Non-pigmented ciliary epithelial cell (primary cell): ENCODE measurements at places on chromosomes 11 and 22.

GRCh38 chr11:13134886-13135285 is 125.8 kb downstream of the RASSF10 start:
- no peak for DNase-seq

GRCh38 chr11:63920939-63921417 is 4.0 kb upstream of the RCOR2 start:
- no peak for DNase-seq

DNA sequence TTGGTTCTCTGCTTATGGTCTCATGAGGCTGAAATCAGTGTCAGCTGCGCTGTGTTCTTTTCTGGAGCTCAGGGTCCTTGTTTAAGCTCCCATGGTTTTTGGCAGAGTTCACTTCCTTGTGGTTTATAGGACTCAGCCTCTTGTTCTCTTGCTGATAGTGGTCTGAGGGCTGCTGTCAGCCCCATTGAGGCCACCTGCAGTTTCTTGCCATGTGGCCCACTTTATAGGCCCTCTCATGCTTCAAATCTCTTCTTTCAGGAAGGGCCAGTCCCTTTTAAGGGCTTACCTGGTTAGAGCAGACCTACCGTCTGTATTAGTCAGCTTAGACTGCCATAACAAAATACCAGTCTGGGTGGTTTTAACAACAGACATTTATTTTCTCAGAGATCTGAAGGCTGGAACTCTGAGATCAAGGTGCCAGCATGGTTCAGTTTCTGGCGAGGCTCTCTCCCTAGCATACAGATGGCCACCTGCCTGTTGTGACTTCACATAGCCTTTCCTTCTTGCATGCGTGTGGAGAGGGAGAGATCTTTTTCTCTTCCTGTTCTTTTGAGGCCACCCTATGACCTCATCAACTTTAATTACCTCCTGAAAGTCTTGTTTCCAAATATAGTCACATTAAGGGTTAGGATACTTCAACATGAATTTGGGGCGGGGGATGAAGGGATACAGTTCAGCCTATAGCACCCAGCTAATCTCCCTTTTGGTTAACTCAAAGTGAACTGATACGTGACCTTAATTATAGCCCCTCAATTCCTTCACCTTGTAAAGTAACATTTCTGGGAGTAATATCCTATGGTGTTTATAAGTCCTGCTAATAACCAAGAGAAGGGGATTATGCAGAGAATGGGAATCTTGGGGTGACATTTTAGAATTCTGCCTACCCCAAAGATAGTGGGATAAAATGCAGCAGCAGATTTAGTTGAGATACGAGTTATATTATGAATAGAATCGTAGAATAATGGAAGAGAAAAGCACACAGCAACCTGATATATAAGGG is 131.8 kb downstream of the UVRAG start:
- peak; percentile 69 for DNase-seq

GRCh38 chr11:69941546-69942332 is 122.5 kb upstream of the FGF3 start:
- no peak for DNase-seq

DNA sequence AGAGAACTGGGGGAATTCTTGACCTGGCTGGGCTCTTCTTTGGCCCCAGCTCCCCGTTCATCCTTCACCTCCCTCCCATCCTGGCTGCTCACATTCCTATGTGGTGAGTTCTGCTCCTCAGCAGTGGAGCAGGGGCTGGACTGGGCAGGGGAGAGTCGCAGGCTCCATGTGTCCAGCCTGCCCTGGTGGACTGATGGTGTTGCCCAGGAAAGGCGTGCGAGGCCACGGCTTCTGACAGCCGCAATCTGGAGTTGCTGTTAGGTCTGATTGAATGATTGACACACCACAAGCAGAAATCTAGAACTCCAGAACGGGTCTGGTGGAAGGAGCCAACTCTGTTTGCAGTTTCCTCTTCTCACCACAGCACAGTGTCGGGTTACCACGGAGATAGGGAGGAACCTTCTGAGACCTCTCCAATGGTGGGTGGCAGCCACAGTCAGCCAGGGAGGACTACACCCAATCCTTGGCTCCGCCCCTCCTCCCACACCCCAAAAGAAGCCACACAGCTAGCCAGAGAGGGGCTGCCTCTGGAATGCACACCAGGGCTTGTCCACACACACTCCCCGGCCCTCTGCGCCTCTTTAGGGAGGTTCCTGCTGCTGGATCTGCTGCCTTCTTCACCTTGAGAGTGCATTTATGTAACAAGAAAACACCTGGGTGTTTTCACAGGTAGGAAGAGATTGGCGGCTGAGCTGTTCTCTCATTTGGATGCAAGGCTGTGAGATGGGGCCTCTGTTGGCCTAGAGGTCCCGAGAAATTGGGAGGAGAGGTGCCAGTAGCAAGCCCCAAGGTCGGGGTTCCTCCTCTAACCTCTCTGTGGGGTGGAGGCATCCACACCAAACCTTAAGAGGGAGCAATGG is 56.4 kb upstream of the CD44 start:
- no peak for DNase-seq

GRCh38 chr11:45145379-45146071 is 914 bp upstream of the PRDM11 start:
- DNase-seq: no peak

DNA sequence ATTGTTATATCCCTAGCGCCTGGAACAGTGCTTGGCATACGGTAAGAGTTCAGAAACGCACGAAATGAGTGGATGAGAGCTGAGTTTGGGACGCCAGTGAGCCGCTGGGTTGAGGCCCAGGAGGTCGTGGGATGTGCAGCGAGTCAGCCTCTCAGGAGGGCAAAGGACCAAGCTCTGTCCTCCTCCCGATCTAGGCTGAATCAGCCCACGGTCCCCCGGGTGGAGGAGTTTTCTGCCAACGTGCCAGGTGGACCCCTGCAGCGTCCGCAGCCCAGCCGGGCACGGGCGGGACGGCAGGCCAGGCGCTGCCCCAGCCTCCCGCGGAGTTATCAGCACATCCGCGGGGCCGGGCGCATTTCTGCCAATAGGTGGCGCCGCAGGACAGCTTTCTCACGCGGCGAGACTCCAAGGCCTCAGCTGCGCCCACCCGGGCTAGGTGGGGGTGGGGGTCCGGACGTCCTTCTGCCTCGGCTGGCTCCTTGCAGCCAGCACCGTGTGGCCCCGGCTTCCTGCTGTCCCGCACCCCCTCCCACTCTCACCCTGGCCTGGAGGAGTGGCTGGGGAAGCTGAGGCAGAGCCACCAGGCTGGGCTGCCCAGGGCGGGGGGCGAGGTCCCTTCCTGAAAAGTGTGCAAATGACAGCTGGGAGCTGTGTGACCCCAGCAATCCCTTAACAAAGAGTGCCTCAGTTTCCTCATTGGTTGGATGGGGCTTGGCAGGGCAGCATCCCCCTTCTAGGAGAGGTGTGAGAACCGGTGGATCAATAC is 2.2 kb upstream of the RPS19BP1 start:
- DNase-seq: no peak

- no peak for DNase-seq
Measured at GRCh38 chr22:47213571-47214230, 451.3 kb downstream of the TBC1D22A start.

GRCh38 chr11:69039501-69039900 is 9.2 kb upstream of the TPCN2 start:
- DNase-seq: no peak

GRCh38 chr11:77147668-77148321 is 19.7 kb downstream of the MYO7A start:
- DNase-seq: no peak

GRCh38 chr22:32951807-32952153 is 106.4 kb downstream of the SYN3 start:
- DNase-seq: no peak

- DNase-seq: no peak
Measured at GRCh38 chr11:37849706-37850105, 1251.7 kb upstream of the RAG2 start.

- peak; percentile 89 for DNase-seq
Measured at GRCh38 chr11:74820763-74821162, 72.1 kb downstream of the RNF169 start.
